ENCODE measurements at places on chromosomes 3 and 15.

DNA sequence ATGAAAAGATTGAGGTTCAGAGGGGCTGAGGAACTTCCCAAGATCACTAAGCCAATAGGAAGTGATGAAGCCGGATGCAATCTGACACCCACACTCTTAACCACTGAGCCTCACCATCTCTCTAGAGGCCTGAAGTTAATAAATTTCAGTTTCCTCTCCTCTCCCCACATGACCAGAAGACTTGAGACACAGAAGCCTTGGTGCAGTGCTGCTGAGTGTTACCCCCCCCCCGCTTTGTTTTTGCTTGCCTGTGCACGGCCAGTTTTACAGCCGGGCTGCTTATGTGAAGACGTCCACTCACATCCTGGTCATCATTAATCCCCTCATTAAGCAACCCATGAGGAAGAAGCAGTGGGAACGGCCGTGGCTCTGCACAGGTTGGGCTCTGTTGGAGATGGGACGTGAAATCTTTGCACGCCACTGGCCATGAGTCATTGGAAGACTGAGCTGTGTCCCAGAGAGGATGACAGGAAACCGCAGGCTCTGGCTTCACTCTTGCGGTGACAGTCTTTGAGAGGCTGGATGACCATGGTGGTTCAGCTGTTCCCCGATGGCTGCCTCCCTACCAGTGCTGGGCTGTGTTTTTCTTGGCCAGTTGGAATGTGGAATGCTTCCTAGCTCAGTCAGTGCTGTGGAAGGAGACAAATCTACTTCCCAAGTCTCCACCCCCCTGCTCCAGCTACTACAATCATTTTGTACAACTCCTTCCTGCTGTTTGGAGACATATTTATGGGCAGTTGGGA lies 232.6 kb upstream of the LRTM1 start:
- no peak for DNase-seq

- no peak for DNase-seq
Measured at GRCh38 chr15:101723171-101723873, 951 bp downstream of the TARS3 start.

DNA sequence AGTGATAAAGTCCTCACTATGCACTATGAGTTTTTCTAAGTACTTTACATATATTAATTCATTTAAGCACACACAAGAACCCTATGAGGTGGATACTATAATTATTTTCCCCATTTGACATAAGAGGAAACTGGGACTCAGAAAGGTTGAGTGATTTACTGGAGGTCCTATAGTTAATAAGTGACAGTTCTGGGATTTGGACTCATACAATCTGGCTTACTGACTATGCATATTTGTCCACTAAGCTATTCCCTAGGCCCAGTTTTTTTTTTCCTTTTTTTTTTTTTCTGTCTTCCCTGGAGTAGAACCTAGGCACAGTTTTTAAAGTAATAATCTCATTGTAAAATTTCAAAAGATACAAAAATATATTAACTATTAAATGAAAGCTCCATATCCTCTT lies 6.3 kb upstream of the RTP2 start:
- DNase-seq, result no peak

GRCh38 chr3:4531478-4532025 lies 38.4 kb downstream of the ITPR1 start:
- DNase-seq, result no peak

DNA sequence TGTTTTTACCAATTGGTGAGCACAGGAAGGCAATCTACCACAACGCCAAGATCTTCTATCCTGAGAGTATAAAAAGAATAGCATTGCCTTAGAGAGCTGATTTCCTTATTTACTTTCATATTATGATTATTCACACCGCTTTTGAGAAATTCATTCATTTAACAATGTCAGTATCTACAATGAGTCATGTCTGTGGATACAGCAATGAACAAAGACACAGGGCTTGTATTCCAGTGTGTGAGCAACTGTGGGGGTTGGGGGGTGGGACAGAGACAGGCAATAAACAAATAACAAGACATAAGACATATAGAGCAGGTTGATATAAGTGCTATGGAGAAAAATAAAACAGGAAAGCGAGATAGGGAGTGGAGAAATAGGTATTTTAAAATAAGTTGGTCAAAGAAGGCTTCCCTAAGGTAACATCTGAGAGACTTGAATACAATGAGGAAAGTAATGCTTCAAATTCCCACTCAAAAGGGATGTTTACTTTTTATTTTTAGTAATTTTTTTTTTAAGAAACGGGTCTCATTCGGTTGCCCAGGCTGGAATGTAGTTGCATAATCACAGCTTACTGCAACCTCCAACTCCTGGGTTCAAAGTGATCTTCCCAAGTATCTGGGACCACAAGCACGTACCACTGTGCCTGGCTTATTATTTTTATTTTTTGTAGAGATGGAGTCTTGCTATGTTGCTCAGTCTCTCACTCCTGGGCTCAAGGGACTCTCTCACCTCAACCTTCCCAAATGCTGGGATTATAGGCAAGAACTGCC lies 45.7 kb downstream of the PGBD4 start:
- DNase-seq, result no peak

DNA sequence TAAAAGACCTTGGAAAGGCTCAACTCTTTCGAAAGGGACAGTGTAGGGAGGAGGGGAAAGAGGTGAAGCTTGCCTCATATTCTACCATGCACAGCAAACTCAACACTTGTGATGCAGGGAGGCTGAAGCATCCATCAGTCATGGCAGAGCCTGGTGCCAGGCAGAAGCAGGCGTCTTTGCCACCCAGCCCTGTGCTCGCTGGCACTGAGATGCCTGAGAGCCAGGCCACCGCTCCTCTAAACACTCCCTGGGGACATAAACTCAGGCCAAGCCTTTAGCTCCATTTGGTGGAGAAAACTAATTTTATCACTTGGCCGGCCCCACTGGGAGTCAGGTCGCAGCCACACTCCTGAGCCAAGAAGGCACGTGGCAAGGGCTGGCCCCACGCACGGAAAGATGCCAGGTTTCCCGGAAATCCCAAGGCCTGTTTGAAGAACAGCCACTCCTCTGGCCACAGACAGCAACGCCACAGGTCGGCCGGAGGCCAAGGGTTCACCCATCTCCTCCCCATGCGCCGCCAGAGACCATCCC lies 30.7 kb downstream of the XXYLT1 start:
- DNase-seq, result no peak

GRCh38 chr3:140842984-140843649 lies 98.5 kb upstream of the SLC25A36 start:
- DNase-seq, result no peak

- no peak for DNase-seq
Measured at GRCh38 chr3:13637953-13638352, 89.0 kb downstream of the FBLN2 start.

GRCh38 chr3:131223373-131224289 lies 157.9 kb upstream of the NUDT16 start:
- no peak for DNase-seq

DNA sequence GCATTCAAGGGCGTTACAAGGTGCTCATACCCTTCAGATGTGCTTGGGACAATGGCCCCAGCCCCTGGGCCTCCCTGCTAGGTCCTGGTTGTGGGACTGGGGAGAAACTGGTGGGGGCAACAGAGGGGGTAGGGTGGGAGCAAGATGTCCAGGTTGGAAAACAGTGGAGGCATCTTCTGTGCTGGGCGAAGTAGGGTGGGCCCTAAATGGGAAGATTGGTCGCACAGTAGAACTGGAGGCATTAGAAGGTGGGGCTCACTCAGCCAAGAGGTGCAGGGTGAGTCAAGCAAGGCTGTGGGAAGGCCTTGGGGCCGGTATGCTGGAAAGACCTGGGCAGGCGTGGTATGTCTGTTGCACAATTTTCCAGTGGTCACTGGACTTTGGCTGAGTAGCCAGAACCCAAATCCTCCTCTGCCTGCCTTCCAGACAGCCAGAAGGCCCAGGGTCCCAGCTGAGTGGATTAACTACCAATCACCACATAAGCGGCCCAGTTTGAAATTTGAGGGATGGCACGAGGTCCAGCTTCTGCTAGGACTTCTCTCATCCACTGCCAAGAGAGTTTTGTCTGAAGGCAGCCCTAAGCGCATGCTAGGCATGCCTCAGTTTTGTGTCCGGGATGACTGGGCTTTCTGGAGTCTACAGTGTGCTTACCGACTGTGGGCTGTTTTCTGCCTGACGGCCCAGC lies 74.5 kb downstream of the LSM3 start:
- DNase-seq, result no peak

DNA sequence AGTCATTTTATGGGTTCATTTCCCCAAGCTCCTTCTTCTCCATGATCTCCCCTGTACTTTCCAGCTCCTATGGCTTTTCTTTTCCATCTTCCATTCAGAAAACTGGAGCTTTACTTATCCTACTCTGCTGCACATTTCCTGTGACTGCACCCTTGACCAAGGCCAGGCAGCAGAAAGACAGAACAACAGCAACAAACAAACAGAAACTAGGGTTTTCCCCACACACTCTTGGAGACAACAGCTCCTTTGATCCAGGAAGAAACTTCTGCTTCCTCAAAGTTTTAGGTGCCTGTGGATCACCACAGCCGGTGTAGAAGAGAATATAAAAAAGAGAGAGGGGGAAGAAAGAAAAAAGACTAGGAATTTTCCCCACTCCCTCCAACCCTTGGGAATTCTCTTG lies 342.3 kb upstream of the CFAP20DC start:
- no peak for DNase-seq

- no peak for DNase-seq
Measured at GRCh38 chr15:45253330-45253729, 1.3 kb downstream of the SLC28A2 start.

- DNase-seq, result no peak
Measured at GRCh38 chr15:69138963-69139362, 21.5 kb upstream of the GLCE start.

GRCh38 chr3:152208439-152208838 lies 60.3 kb upstream of the MBNL1 start:
- DNase-seq, result no peak

DNA sequence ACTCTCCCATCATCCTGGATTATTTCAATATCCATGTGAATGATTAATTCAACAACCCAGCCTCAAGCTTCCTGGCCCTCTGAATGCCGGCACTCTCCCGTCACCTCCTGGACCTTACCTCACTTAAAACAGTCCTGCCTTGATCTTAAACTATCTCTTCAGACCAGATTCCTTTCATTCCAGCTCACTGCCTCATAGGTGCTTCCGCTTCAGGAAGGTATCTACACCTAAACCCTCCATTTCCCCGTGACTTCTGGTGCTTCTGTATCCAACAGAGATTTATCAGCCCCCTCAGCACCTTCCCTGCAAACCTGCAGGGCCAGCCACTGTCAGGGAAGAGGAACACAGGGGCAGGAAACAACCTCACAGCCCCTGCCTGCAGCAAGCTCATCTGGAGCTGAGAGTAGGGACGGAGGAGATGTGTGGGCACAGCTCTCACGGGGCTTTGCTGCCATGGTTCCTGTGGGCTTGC lies 98.9 kb upstream of the TJP1 start:
- DNase-seq, result no peak

DNA sequence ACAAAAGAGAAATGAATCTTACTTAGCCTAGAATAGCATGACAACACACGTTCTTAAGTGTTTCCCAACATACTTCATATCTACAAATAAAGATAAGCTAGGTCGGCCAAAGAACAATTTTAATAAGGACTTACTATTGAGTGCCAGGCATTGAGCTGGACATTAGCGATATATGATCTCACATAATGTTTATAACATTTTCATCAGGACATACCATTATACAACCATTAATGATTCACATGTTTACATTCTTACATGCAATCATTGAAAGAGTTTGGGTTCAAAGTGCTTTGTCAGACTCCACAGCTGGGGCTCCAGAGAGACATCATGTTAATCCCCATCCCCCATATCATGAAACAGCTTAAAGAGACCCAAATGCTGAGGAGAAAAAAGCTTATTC lies 189.0 kb downstream of the STT3B start:
- DNase-seq, result no peak

GRCh38 chr15:95288626-95289025 lies 1041.9 kb upstream of the NR2F2 start:
- no peak for DNase-seq

DNA sequence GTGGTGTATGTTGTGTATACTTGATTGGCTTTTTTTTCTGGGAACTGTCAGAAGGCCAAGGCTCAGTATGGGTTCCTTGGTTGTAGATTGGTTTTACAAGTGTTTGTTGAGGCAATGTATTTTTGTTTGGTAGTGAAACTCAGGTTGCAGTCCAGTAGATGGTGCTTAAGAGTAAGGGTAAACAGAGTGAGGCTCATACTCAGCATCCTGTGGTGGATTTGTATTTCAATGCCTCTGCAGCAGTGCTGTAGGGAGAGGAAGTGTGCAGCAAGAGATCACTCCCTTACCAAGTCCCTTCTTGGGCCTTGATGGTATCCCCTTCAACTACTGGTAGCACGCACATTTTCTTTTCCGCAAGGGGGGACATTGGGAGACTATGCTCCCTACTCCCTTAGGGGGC lies 428.5 kb upstream of the CNTN3 start:
- DNase-seq, result no peak

- DNase-seq, result no peak
Measured at GRCh38 chr3:156291272-156292123, 171.1 kb downstream of the KCNAB1 start.

DNA sequence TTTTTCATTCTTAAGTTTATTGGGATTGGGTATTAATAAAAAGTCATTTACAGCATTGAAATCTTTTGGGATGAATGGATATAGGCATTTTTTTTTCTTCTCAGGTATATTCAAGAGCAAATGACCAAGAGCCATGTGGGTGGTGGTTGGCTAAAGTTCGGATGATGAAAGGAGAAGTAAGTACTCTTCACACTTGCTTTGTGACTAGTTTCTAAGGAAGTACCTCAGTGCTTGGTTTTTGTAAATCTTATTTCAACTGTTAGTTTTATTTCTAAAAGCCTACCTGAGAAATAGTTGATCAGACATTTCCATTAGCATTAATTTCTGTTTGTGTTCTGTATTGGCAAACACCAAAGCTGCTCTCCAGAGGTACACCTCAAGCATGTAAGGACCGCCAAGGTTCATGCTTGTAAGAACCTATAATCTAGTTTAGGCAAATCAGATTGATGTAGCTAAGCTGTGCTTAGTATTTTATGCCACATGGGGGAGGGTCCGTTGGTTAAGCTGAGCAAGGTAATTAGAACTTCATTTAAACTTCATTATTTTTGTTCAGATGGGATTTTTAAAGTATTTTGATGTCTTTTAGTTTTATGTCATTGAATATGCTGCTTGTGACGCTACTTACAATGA lies 35.4 kb downstream of the FXR1 start:
- DNase-seq, result no peak

DNA sequence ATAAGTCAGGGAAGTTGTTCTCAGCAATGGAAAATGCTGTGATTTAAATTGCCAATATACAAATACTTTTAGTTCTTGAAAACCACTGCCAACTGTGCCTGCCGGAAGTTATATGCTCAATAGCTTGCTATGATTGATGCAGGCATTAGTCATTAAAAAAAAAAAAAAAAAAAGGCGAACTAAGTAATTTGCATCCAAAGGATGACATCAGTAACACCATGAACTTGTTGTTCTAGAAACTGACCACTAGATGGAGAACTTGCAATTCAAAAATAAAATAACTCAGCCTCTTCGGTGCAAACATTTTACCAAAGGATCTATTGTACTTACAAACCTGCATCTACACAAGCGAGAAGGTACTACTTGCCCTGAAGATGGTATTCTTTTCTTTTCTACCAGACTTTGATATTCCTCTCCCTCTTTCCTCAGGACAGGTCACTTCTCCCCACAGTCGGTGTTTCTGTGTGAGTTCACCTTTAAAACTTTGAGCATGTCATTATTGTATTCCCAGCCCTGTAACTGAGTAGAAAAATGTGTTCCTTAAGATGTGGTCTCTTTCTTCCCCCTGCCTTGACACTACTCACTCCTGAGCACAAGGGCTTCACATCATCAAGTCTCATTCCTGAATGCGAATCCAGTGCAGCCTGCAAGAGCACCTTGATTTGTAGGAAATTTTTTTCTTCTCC lies 115.0 kb upstream of the VEPH1 start:
- DNase-seq, result peak; percentile 5

GRCh38 chr3:123411340-123412040 lies 37.4 kb downstream of the ADCY5 start:
- DNase-seq, result no peak
